Hepatocyte (in vitro differentiated cells): ENCODE measurements at places on chromosomes 11 and 22. TPM values are rescaled to one million over a fixed set of nuclear protein-coding genes. Genes with fewer than 3 reads are reported as not detected.
A peak's percentile ranks its signal among the peaks of the same experiment; 100 is the strongest.

The NXPE4 gene
- total RNA-seq, result 0.10 TPM in 1 of 2 replicates, not detected in the other

The ANO9 gene
- 19.5 and 21.2 TPM in 2 replicates for total RNA-seq

The GGTLC3 gene
- total RNA-seq, result not detected in 2 replicates

The FREY1 gene
- not detected in 2 replicates for total RNA-seq

The MS4A15 gene
- 0.88 and 1.1 TPM in 2 replicates for total RNA-seq

The TMEM191C gene
- total RNA-seq, result 5.9 and 13.4 TPM in 2 replicates

The SAA4 gene
- 73.0 and 73.8 TPM in 2 replicates for total RNA-seq

The ST14 gene
- 80.8 and 85.2 TPM in 2 replicates for total RNA-seq

The OR10A2 gene
- not detected in 2 replicates for total RNA-seq

DNA sequence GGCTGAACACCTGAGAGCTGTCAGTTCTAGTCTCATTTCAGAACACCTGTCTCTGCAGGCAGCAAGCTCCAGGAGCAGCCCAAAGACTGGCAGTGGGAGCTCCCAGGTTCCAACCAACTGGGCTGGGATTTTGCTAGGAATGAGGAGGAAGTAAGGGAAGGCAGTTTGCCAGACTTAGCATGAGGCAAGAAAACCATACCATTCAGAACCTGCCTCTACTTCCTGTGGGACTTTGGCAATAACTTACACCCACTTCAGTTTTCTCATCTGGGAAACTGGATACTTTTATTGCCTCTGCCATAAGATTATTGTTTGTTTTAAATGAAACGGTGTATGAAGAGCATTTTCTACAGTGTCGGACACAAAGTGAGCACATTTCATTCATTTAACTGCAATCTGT, 363.7 kb upstream of the ISX start:
- no peaks in the 10 kb centered on the region for H3K36me3 ChIP-seq
- H3K27me3 ChIP-seq, result no peaks in the 10 kb centered on the region
- H3K4me1 ChIP-seq, result no peaks in the 10 kb centered on the region

DNA sequence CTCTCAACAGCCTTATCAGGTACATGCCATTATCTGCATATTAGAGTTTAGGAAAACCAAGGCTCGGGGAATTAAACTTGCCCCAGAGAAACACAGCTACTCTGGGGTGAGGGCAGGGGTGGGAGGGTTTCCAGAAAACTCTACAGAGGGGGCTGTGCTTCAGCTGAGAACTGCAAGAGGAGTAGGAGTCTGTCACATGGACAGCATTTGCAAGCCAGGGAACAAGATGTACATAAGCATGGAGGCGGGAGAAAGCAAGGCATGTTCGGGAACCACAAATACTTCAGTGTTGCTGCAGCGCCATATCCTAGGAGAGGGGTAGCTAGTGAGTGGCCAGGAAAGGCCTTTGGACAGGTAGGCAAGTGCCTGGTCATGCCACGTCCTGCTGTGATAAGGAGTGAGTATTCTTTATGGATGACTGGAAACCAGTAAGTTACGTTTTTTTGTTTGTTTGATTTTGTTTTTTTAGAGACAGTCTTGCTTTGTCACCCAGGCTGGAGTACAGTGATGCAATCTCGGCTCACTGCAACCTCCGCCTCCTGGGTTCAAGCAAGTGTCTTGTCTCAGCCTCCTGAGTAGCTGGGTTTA, 57.2 kb downstream of the GRAMD1B start:
- no peak overlapping the region for H3K4me3 ChIP-seq
- no peaks in the 10 kb centered on the region for H3K4me1 ChIP-seq
- DNase-seq, result no peak
- no peaks in the 10 kb centered on the region for H3K36me3 ChIP-seq

DNA sequence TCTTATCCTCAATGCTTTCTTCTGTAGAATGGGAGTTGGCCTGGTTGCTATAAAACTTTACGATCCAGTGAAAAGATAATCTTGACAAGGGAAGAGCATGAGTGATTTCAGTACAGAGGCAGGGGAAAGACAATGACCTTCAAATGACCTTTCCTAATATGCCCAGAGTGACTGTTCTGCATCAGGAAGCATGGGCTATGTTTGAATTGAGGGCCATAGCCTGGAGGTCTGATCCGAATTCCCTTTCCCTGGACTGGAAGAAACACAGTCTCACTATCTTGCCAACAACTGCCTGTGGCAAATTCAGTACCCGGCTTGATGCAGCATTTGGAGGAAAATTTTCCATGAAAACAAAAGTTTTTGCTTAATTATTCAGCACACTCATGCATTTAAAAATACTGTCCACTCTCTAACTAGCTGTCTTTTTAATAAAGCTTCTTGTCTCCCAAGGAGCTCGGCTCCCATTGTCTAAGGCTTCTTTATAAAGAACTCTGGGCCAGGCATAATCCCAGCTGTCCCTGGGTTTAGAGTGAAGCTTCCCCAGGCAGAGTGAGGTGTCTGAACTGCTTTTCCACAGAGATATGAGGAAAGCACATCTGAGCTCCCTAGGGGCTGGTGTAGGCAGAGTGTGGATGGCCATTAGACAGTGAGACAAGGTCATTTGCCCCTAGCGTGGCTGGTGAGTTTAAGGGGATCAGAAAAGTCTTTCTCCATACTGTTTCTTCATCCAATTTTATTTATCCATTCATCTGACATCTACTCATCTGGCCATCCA, 132.7 kb upstream of the CADM1 start:
- no peaks in the 10 kb centered on the region for H3K36me3 ChIP-seq
- peaks cover 16% of the 10 kb centered on the region for H3K27me3 ChIP-seq
- no peak overlapping the region for H3K27ac ChIP-seq
- DNase-seq, result no peak
- H3K4me1 ChIP-seq, result peaks cover 5% of the 10 kb centered on the region

GRCh38 chr11:76624500-76625379, 45.8 kb downstream of the LRRC32 start:
- H3K36me3 ChIP-seq, result no peaks in the 10 kb centered on the region
- H3K27ac ChIP-seq, result peak overlapping the region; percentile 31
- DNase-seq, result no peak
- no peaks in the 10 kb centered on the region for H3K27me3 ChIP-seq
- no peak overlapping the region for H3K4me3 ChIP-seq

GRCh38 chr11:2314525-2315394, 12.9 kb downstream of the TSPAN32 start:
- no peaks in the 10 kb centered on the region for H3K27me3 ChIP-seq
- peak overlapping the region; percentile 84 for H3K27ac ChIP-seq
- no peaks in the 10 kb centered on the region for H3K36me3 ChIP-seq
- H3K4me1 ChIP-seq, result peaks cover 13% of the 10 kb centered on the region

DNA sequence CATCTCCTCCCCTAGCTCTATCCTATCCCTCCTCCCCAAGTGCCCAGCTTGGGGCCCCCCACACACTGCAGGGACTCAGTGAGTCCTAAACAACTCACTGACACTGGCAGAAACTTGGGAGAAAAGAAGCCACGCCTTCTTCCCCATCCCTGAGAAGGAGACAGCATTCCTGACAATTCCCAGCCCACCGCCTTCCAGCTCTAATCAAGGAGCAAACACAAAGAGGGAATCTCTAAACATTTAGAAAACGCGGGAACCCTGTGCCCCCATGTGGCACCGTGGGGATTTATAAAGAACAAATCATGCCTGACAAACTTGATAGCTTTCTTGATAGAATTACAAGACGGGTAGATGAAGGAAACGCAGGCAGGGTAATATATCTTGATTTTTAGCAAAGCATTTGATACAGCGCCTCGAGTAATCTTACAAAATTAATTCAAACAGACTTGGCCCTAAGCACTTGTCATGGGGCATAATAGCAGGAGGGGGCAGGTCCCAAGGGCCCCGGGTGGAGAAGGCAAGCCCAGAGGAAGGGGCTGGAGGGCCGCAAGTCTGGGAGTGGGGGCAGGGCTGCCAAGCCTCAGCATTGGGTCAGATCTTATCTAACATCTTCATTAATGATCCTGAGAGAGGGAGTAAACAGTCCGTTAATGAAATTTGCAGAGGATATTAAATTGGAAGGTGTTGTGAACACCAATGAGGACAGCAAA, 4.5 kb downstream of the CHST1 start:
- H3K27me3 ChIP-seq, result peaks cover 53% of the 10 kb centered on the region
- DNase-seq, result no peak
- H3K36me3 ChIP-seq, result no peaks in the 10 kb centered on the region
- no peak overlapping the region for H3K27ac ChIP-seq
- no peak overlapping the region for H3K4me3 ChIP-seq
- H3K4me1 ChIP-seq, result peaks cover 21% of the 10 kb centered on the region

GRCh38 chr11:11476971-11477645, 124.1 kb upstream of the CSNK2A3 start:
- H3K27me3 ChIP-seq, result no peaks in the 10 kb centered on the region
- no peak overlapping the region for H3K4me3 ChIP-seq
- no peak overlapping the region for H3K27ac ChIP-seq
- no peaks in the 10 kb centered on the region for H3K36me3 ChIP-seq

- no peaks in the 10 kb centered on the region for H3K36me3 ChIP-seq
- H3K4me3 ChIP-seq, result no peak overlapping the region
- H3K27me3 ChIP-seq, result no peaks in the 10 kb centered on the region
- no peak overlapping the region for H3K27ac ChIP-seq
These were observed 367.1 kb upstream of the B3GAT1 start for GRCh38 chr11:134779179-134779578.

DNA sequence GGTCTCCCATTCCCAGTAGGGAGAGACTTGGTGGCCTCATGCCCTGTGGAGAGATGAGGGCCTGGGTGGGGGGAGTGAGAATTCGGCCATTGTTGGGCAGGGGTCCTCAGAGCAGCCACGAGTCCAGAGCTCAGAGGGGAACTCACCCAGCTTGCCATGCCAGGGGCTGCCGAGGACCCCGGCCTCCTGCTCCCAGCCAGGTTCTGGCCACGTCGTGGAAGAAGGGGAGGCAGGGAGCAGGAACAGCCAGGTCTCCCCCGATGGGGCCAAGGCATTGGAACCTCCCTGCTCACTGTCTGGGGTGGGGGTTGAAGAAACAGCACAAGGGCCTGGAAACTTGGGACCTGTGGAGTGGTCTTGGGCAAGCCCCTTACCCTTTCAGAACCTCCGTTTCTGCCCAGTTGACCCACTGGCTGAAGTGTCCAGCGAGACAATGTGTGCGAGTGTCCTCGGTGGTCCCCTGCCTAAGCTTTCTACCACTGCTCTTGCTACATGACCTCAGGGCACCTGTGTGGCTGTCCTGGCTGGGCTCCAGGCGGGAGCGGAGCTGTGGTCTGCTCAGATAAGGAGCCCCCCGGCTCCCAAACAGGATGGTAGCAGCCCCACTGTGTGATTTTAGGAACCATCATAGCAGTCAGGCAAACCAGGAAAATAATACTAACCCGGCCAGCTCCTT, 74.7 kb upstream of the WNT11 start:
- DNase-seq, result no peak
- no peaks in the 10 kb centered on the region for H3K4me1 ChIP-seq
- no peaks in the 10 kb centered on the region for H3K36me3 ChIP-seq
- H3K27me3 ChIP-seq, result no peaks in the 10 kb centered on the region
- no peak overlapping the region for H3K27ac ChIP-seq

GRCh38 chr11:110431051-110431672, 1.4 kb downstream of the FDX1 start:
- peak overlapping the region; percentile 97 for H3K27ac ChIP-seq
- H3K4me3 ChIP-seq, result peak overlapping the region; percentile 98
- DNase-seq, result no peak
- H3K27me3 ChIP-seq, result no peaks in the 10 kb centered on the region
- no peaks in the 10 kb centered on the region for H3K36me3 ChIP-seq

GRCh38 chr11:104343578-104343977, 179.6 kb upstream of the PDGFD start:
- DNase-seq, result peak; percentile 18
- H3K4me3 ChIP-seq, result no peak overlapping the region
- no peak overlapping the region for H3K27ac ChIP-seq

DNA sequence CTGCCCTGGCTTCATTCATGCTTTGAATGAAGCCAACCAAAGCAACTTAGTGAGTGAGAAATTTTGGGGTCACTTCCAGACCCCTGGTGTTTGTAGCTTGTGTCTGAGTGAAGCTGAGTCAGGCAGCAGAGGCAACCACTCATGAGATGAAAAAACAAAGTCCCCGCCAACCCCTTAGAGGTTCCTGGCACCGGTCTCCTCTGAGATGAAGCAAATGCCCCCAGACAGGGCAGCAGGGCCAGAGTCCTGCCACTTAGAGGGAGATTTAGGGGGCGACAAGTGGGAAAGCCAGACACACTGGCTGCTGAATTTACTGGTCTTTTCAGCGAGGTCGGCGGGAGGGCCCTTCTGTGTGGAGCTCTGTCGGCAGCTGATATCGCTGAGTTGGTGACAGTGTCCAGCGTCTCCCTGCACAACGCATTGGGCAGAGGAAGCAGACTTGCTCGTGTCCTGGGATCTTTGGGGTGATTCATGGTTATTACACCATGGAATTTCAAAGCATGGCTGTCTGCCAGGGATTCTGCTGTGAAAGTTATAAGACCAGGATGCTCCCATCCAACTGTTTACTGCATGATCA, 482.6 kb downstream of the MIAT start:
- H3K36me3 ChIP-seq, result no peaks in the 10 kb centered on the region
- peaks cover 5% of the 10 kb centered on the region for H3K4me1 ChIP-seq
- no peaks in the 10 kb centered on the region for H3K27me3 ChIP-seq
- H3K4me3 ChIP-seq, result no peak overlapping the region
- peak; percentile 55 for DNase-seq

GRCh38 chr11:119356349-119357031, 10.0 kb upstream of the MFRP start:
- H3K27me3 ChIP-seq, result no peaks in the 10 kb centered on the region
- H3K27ac ChIP-seq, result peak overlapping the region; percentile 54
- peak overlapping the region; percentile 62 for H3K4me3 ChIP-seq

- no peak overlapping the region for H3K27ac ChIP-seq
- no peak overlapping the region for H3K4me3 ChIP-seq
- DNase-seq, result no peak
- no peaks in the 10 kb centered on the region for H3K36me3 ChIP-seq
These were observed 438.4 kb upstream of the CHORDC1 start for GRCh38 chr11:90661233-90661632.

DNA sequence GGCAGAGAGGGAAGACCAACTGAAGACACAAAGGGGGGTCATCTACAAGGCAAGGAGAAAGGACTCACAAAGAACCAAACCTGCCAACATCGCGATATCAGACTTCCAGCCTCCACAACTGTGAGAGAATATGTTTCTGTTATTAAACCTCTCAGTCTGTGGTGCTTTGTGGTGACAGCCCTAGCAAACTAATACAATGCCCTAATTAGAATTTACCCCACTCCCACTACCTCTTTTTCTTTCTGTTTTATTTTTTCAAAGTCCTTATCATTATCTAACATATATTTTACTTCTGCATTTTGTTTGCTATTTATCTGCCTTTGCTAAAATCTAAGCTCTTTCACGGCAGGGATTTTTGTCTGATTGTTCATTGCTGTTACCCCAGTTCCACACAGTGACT, 2.5 kb upstream of the OR52D1 start:
- H3K27me3 ChIP-seq, result no peaks in the 10 kb centered on the region
- DNase-seq, result no peak
- no peak overlapping the region for H3K4me3 ChIP-seq
- no peaks in the 10 kb centered on the region for H3K36me3 ChIP-seq
- H3K27ac ChIP-seq, result no peak overlapping the region
- no peaks in the 10 kb centered on the region for H3K4me1 ChIP-seq

GRCh38 chr11:15754221-15754620, 602.1 kb downstream of the SOX6 start:
- H3K36me3 ChIP-seq, result no peaks in the 10 kb centered on the region
- DNase-seq, result no peak
- no peaks in the 10 kb centered on the region for H3K27me3 ChIP-seq
- no peak overlapping the region for H3K27ac ChIP-seq
- H3K4me1 ChIP-seq, result no peaks in the 10 kb centered on the region
